ENCODE measurements at places on chromosomes 1 and 21.

GRCh38 chr21:34574601-34575529 is 40.0 kb downstream of the RCAN1 start:
- DNase-seq, result no peak

DNA sequence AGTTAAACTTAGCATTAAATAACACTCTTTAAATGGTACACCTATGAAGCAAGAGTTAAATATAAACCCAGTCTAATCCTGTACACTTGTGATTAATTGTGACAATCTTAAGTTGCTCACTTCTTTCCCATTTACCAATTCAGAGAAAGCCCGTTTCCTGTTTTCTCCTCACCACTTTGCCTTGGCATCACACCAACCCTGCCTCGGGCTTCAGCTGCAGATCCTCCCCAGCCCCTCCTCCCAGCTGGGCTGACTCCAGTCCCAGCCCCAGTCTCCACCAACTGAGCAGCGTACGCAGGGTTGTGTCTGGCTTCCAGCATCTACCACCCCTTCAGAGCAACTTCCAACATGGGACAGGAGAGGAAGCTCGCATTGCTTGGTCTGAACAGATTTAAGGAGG is 4.1 kb downstream of the PYCR2 start:
- DNase-seq, result no peak

GRCh38 chr1:164226977-164227376 is 332.0 kb upstream of the PBX1 start:
- no peak for DNase-seq

- no peak for DNase-seq
Observed at GRCh38 chr1:90394247-90394646, 322.9 kb downstream of the BARHL2 start.

- no peak for DNase-seq
Observed at GRCh38 chr1:197394831-197395608, 127.0 kb downstream of the CRB1 start.

DNA sequence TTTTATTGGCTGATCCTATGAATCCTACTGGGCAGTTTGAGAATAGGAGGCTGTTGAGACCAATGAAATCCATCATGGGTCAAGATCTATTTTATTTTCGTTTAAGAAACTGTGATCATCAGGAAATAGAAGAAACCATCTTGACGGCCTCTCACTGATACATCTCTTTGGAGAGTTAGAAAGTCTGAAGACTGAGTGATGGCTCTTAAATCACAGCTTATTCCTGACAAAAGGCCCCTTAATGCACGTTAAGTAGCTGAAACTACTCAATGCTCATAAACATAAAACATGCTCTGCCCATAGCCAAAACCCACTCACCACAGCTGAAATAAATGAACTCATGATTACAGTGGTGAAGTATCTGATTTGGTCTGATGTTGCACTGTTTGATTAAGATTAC is 784.5 kb upstream of the NEGR1 start:
- DNase-seq, result no peak

GRCh38 chr1:232837087-232837486 is 31.9 kb downstream of the MAP10 start:
- DNase-seq, result no peak

DNA sequence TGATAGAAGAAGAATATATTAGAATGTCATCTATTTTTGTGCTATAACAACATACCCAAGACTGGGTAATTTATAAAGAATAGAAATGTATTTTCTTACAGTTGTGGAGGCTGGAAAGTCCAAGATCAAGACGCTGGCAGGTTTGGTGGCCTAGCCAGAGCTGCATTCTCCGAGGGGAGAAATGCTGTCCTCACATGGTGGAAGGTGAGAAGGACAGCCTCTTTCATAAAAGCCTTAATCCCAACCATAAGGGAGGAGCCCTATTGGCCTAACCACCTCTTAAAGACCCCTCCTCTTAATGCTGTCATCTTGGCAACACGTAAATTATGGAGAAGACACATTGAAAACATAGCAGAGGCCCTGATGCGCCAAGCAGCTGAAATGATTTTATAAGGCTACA is 60.1 kb upstream of the KAZN start:
- no peak for DNase-seq

GRCh38 chr1:42657981-42658876 is at the start of gene PPIH:
Gene PPIH (plus strand): TSS chr1:42658423. CDS start chr1:42658447, 24 bp downstream.
- peak; percentile 95 for DNase-seq

DNA sequence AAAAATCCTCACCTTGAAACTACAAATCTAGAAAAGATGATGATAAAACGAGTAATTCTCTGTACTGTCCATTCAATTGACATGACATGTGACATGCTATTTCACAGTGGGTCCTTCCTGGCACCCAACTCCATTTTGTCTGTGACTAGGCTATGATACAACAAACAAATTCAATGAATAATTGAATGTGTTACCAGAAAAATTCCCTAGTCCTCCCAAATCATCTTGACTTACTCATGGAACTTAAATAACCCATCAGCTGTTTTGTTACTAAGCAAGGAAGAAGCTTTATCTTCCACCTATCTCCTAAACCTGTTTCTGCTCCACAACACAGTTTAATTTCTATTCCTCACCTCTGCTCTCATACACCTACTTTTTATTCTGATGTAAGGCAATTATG is 30.4 kb downstream of the B3GALNT2 start:
- DNase-seq, result no peak

All from D341Med (cell line).